ENCODE measurements at places on chromosomes 6 and 20.

- no peak for DNase-seq
These were observed 53.2 kb downstream of the WDR27 start for GRCh38 chr6:169648617-169649016.

DNA sequence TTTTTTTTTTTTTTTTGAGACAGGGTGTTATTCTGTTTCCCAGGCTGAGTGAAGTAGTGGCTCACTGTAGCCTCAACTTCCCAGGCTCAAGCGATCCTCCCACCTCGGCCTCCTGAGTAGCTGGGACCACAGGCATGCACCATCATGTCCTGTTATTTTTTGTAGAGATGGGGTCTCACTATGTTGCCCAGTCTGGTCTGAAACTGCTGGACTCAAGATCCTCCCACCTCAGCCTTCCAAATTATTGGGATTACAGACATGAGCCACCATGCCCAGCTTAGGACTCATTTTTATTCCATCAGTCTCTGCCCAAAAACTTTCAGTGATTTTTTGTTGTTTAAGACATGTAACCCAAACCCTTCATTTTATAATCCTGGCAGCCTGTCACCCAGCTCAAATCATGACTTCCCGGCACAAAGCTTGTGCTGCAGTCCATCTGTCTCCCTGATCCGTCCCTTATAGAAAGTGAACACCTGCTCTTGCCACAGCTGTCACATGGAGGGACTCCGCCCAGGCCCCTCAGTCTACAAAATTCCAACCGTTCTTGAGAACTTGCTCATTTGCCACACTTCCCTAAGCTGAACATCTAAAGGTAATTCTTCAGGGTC lies 183.9 kb upstream of the JARID2 start:
- DNase-seq: no peak

GRCh38 chr6:154258064-154258757 lies 98.4 kb downstream of the IPCEF1 start:
- no peak for DNase-seq

GRCh38 chr6:92196325-92196724 lies 1223.0 kb downstream of the EPHA7 start:
- DNase-seq: no peak

DNA sequence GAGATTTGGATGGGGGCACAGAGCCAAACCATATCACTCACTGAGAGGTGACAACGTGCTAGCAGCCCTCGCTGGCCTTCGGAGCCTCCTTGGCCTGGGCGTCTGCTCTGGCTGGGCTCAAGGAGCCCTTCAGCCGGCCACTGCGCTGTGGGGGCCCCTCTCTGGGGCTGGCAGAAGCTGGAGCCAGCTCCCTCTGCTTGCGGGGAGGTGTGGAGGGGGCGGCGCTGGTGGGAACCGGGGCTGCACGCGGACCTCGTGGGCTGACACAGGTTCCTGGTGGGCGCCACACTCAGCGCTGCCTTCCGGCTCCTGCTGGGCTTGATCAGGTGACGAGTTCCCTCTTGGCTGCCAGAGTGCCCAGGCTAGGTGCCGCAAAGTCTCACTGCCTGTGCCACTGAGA lies 489.2 kb downstream of the PKHD1 start:
- DNase-seq: no peak

- no peak for DNase-seq
These were observed 55.0 kb downstream of the CDKAL1 start for GRCh38 chr6:20589266-20589665.

GRCh38 chr6:93177438-93177837 lies 241.9 kb downstream of the EPHA7 start:
- DNase-seq: no peak

DNA sequence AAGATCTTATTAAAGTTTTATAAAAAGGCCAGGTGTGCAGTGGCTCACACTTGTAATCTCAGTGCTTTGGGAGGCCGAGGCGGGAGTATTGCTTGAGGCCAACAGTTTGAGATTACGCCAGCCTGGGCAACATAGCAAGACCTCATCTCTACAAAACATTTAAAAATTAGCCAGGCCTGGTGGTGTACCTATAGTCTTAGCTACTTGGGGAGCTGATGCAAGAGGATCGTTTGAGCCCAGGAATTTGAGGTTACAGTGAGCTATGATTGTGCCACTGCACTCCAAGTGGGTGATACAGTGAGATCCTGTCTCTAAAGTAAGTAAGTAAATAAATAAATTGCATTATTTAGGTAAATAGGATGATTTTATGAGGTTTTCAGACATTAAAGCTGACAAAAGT lies 183.2 kb downstream of the ISM1 start:
- no peak for DNase-seq

- DNase-seq: no peak
These were observed 59.7 kb downstream of the NHLRC1 start for GRCh38 chr6:18062733-18063132.
